ENCODE measurements at places on chromosomes 1 and 21.

DNA sequence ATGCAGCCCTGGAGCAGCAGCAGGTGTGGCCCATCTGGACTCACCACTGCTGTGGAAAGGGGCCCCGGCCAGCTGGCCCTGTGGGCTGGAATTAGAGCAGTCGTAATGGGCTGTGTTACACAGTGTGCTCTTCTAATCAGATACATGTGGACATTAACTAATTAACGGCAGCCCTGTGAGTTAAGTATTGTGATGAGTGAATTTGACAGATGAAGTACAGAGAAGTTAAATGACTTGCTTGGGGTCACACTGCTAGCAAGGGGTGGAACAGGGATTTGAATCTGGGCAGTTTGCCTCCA lies 58.6 kb downstream of the MDM4 start:
- no peak for DNase-seq

DNA sequence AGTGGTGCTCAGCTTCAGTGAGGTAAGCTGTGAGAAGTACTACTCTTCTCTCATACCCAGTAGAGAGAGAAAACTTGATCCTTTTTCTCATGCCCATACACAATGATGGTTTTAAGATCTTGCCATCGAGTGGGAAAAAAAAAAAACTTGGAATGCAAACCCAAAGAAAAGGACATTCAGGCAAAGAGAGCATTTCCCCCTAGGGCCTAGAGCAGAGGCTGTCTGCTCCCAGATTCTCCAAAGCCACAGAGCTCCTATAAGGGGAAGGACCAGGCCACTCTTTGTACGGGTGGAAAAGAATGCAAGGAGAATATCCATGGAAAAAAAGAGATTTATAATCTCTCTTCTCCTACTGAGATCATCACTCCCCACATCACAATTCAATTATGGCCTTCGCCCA lies 34.9 kb downstream of the MROH9 start:
- DNase-seq = no peak

GRCh38 chr1:181073638-181074037 lies 14.9 kb upstream of the IER5 start:
- no peak for DNase-seq

DNA sequence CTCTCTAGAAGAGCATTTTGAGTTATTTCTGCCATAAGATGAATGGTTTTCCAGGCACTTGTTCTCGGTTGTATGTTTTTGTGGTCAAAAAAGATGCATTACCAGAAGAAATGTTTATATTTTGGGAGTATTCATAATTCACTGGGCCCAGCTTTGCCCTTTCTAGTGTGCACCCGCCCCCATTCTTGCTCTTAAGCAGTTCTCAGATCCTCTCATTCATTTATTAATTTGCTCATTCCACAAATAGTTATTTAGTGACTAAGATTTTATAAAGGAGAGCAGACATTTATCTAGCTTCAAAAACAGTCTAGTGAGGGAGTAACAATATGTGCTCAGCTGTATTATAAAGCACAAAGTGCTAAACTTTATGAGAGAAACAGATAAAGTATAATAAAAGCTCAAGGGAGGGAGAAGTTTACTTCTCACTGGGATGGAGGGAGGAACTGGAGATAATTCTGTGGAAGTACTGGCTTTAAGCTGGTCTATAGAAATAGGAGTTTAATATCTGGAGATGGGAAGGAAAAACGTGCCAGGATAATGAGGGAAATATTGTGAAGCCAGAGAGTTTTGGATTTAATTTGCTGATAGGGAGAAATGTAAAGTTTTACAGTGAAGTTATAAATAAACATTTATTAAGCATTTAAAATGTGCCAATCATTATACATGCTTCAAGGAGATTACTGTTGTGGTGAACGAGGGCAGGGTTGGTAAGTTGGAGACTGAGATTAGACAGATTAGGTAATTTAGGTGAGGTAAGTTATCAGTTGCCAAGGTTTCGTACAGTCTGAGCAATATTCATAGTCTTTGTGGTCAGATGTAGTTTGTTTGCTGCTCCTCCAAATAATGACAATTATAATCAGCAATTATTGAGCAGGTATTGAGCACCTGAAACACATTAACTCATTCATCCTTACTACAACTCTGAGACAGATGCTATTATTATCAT lies 9.1 kb upstream of the MACF1 start:
- DNase-seq = no peak

GRCh38 chr1:195530961-195531360 lies 1077.3 kb downstream of the KCNT2 start:
- DNase-seq = no peak

- no peak for DNase-seq
Observed at GRCh38 chr1:164557270-164557669, 1.7 kb upstream of the PBX1 start.

- no peak for DNase-seq
Observed at GRCh38 chr1:162216604-162217003, 147.1 kb downstream of the NOS1AP start.

DNA sequence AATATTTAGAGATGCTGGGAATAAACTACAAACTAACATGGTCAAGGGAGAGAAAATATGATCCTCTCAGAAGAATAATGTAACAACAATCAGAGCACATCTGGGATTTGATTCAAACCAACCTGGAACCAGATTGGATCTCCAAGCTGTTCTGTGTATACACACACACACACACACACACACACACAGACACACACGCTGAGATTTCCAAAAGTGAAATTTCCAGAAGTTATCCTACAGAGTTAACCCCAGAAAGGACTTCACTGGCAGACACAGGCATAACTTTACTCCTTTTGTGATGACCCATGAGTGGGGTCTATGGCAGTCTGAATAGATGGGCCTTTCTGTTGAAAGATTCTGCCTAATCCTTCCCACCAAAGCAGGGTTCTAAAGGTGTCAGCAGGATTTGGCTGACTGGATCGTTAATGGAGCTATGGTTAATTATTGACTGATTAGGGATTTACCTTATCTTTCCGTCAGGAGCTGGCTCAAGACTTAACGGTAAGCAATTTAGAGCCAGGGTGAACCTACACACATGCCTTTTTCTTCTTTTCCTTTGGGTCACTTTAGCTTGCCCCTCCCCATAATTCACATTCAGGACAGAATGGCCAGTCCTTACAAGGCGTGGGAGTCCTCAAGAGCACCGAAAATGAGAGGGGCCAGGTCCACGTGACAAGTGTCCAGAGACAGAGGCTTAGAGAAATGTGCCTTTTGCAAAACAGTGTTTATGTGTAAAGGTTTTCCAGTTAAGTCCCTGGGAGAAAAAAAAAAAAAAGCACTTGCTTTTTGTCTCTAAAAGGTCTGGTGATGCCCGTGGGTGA lies 10.9 kb upstream of the PROX1 start:
- DNase-seq = no peak

All from stimulated activated CD8-positive, alpha-beta memory T cell treated with anti-CD3 and anti-CD28 coated beads, Interleukin-4, amount 100 ng/mL, for 24 hours (primary cell).